ENCODE measurements at places on chromosomes 2 and 18. TPM values are rescaled to one million over a fixed set of nuclear protein-coding genes. Genes with fewer than 3 reads are reported as not detected.

DNA sequence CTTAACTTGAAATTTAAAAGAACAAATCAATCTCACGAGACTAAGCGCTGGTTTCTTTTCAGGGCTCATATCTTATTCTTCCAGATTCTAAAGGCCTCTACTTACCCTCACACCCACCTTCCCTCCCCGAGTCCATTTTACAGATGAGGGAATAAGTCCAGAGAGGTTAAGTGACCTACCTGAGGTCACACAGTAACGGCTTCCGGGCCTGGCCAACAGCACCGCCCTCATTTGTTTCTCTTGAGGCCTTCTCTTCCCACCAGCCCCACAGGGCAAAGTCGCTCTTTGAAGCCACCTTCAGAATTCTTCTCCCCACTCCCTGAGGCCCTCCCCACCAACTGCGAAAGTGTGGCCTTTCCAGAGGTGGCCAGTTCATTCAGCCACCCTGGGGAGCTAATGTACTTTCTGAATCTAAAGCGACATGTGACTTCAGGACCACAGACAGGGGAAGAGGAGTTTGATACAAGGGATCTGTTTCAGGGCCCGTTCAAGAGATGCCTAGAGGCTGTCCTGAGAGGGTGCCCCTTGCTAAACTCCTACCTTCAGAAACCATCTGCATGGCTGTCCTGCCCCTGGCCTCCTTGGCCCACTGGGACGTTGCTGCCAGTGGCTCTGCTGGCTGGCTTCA is 275.3 kb downstream of the HAUS1 start:
- H3K4me1 ChIP-seq, result no peaks in the 10 kb centered on the region
- no peak overlapping the region for H3K4me3 ChIP-seq
- no peak overlapping the region for H3K27ac ChIP-seq
- H3K36me3 ChIP-seq, result no peaks in the 10 kb centered on the region
- no peaks in the 10 kb centered on the region for H3K27me3 ChIP-seq

DNA sequence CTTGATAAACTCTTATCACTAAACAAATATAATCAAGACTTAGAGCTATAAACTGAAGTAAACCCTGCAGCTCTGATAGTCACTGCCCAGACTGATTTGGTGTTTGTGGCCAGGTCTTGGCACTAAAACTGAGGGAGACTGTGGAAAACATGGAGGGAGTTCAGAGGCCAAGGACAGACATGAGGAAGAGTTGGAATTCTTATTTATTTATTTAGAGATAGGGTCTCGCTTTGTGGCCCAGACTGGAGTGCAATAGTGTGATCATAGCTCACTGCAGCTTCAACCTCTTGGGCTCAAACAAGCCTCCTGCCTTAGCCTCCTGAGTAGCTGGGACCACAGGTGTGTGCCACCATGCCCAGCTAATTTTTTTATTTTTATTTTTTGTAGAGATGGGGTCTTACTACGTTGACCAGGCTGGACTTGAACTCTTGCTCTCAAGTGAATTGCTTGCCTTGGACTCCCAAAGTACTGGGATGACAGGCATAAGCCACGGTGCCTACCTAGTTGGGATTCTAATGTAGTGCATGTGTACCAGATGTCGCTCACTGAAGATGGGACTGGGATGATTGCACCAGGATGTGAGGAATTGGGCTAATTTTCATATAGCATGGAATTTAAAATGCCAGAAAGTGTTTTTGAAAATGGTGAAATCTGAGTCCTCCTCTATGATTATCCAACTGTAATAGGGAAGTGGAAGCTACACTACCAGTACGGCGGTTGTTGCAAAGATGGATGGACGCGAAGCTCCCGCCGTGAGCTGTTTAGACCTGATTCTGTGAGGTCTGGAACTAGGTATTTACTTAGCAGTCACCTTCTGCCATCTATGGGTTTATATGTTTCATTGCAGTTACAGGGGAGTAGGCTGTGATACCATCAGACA is 52.7 kb upstream of the CTLA4 start:
- peak; percentile 85 for DNase-seq
- H3K27me3 ChIP-seq, result no peaks in the 10 kb centered on the region
- no peak overlapping the region for H3K4me3 ChIP-seq
- H3K4me1 ChIP-seq, result peaks cover 9% of the 10 kb centered on the region

DNA sequence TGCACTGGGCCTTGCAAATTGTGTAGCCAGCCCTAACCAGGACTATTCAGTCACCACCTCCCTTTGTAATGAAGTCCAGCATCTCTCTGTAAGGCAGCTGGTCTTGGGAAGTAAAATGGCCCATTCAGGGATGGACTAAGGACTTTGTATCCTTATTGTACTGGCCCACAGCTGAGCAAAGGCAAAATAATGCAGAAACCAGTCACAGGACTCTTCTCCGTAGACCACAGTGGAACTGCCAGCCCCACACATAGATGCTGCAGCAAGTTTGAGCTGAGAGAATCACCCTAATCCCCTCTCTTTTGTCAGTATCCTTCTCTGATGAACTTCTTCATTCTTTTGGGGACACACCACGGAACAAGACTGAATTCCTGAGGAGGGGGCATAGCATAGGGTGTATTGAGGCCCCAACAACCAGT is 73.6 kb upstream of the RTN4 start:
- H3K27ac ChIP-seq, result no peak overlapping the region
- no peaks in the 10 kb centered on the region for H3K27me3 ChIP-seq
- DNase-seq, result no peak
- no peaks in the 10 kb centered on the region for H3K36me3 ChIP-seq
- no peak overlapping the region for H3K4me3 ChIP-seq

DNA sequence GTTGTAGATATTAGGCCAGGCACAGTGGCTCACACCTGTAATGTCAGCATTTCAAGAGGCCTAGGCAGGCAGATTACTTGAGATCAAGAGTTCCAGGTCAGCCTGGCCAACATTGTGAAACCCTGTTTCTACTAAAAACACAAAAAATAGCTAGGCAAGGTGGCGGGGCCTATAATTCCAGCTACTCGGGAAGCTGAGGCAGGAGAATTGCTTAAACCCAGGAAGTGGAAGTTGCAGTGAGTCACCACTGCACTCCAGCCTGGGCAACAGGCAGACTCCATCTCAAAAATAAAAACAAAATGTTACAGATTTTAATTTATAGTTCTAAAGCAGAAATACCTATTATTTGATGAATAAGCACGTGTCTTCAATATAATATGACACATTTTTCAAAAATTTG is 65.6 kb upstream of the UBXN4 start:
- H3K4me3 ChIP-seq, result no peak overlapping the region
- H3K4me1 ChIP-seq, result no peaks in the 10 kb centered on the region
- no peak overlapping the region for H3K27ac ChIP-seq
- peaks cover 3% of the 10 kb centered on the region for H3K36me3 ChIP-seq
- no peak for DNase-seq

Gene RNF144A
- 12.3 TPM for total RNA-seq

Measured in kidney (tissue), 22 donors.